ENCODE measurements at places on chromosomes 1 and 21. TPM values are rescaled to one million over a fixed set of nuclear protein-coding genes. Genes with fewer than 3 reads are reported as not detected.

DNA sequence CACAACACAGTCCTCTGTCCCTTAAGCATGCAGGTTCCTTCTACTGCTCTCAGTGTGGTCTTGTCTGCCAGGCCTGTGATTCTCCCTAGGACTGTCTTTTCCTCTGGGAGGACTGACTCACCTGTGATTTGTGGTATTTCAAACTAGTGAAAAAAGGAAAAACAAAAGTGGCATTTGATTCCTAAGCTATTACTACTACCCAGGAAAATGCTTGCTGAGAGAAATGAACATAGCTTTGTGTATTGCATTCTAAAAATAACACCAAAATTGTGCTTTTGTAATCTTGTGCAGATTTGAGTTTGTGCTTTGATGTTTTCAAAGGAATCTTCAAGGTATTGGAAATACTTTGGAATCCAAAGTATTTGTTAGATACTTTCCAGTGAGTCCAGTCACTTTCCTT, 57.0 kb downstream of the GPR161 start:
- no peak for DNase-seq

GRCh38 chr1:12654004-12654567, 10.2 kb downstream of the AADACL4 start:
- DNase-seq = no peak

GRCh38 chr1:229803626-229804217, 177.7 kb downstream of the URB2 start:
- DNase-seq = no peak

DNA sequence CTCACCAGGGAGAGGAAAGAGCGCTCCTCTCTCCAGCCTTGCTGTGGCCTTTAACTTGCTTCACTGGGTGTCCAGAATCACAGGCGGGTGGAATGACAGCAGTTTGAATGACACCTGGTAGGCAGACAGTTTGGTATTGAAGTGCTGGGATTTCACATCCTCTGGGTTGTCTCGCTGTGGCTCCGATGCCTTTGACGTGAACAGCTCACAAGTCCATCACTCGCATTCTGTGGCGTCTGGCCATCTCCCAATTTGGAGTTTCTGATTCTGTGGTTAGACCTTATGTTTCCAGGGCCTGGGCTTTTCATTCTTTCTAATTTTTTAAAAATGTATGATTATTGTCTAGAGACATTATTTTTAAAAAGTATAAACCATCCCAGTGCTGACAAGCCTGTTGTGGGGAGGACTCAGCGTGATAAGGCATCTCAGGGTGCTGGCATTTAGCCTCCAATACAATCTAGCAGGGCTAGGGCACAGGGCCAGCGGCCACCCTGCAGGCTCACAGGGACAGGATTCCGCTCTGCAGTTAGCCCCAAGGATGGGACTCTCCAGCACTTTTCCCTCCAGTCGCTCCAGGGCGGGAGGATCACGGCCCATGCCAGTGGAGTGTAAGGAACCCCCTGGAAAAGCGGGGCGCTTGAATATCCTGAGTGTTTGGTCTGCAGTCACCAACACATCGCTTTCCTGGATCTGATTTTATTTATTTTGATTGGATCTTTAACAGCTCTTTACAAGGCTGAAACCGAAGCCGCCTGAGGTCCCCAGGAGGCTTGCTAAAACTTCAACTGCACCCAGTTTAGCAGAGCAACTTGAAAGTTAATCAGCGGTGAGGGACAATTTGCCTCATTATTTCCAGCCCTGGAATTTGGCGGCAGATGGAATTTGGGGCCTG, 178.3 kb downstream of the TRABD2B start:
- DNase-seq = no peak

- DNase-seq = no peak
Observed at GRCh38 chr1:155184835-155185782, 11.5 kb downstream of the TRIM46 start.

DNA sequence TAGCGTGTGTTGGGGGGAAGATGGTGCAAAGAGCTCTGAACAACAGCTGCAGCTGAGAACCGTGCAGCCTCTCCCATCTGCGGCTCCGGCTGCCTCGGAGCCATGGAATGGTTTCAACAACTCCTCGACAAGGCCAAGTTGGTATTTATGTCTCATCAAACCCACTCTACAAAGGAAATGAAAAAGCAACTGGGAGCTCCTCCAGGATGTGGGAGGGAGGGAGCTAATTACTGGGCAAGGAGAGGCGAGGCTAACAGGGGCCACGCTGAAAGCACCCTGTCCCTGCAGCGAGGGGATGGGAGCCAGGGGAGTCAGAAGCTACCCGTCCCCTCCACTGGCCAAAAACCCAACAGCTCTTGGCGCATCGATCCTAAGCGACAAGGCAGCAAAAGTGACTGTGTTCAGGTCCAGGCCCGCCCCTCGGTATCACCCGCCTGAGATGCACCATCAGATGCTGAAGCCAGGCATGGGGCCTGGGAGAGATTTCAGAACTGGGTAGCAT, 63.1 kb downstream of the ACOT7 start:
- DNase-seq = no peak

DNA sequence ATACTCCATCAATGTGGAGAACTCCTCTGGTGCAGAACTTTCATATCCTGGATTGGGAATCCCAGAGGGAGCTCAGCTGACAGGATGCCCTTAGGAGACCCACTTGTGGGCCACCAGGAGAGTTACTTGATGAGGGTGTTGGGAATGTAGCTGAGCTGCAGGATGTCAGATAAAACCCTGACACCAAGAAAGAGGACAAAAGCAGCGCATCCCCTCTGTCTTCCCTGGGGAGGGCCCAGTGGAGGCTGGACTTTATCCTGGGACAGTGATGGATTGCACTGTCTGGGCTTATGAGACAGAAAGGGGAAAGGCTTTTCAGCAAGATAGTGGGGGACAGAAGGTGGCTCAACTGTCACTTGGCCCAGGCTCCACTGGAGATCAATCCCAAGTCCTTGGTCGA, 88.1 kb upstream of the BCAR3 start:
- DNase-seq = no peak

DNA sequence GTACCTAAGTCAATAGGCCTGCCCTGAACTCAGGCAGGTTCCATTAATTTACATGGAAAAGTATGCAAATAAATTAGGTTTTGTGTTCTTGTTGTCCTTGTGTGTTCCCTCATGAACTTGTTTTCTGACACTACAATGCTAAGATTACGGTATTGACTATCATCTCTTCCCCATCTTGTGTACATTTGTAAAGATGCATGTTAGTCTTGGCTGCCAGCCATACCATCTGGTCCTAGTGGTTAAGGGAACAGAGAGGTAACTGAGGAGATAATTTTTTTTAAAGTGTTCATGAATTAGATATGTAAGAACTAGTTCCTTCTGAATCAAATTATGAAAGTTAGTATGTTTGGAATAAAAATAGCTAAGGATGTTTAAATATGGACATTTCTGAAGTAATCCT, 167.6 kb upstream of the ADAMTS5 start:
- no peak for DNase-seq

GRCh38 chr1:26053718-26054560, 8.0 kb upstream of the SLC30A2 start:
- no peak for DNase-seq

DNA sequence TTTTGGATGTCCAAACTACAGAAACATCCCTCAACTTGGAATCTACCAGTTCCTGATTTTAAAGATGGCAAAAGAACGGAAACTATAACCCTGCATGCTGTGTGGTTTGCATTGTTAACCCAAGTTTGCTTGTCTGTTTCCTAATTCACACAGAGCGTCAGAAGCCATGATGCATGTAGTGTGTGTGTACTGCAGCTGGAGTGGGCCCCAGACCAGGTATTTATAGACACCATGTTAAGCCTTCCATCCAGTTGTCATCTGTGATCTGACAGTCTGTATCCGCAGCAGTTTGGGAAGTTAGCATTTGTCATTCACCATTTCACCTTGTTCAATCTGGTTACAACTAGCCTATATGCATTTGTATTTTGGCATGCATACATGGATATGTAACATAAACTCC, 27.7 kb upstream of the PLEKHM2 start:
- no peak for DNase-seq

GRCh38 chr1:12595757-12596006, 22.3 kb downstream of the DHRS3 start:
- no peak for DNase-seq

DNA sequence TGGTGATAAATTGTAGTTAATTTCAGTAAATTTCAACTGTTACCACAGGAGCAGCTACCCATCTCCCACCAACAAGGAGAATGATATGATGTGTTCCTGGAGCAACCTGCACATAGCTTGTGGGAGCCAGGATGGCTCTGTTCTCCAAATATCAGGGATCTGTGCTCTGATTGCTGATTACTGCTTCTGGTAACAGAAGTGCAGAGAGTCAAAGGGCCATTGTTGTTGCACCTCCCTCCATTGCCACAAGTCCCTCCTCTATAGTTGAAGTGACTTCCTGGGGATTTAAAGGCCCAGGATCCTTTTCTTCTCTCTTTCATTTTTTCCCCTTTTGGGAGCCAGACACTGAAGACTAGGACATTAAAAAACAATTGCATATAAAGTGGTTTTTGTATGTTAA, 51.6 kb upstream of the HPDL start:
- DNase-seq = no peak

GRCh38 chr21:25885405-25885804, 150.6 kb downstream of the GABPA start:
- DNase-seq = no peak

GRCh38 chr1:78722947-78723346, 73.3 kb downstream of the IFI44 start:
- no peak for DNase-seq

- DNase-seq = no peak
Observed at GRCh38 chr1:235972311-235972689, 92.6 kb downstream of the NID1 start.

GRCh38 chr1:151255381-151255780, 847 bp downstream of the PSMD4 start:
- DNase-seq = no peak

GRCh38 chr1:55640708-55641473, 425.7 kb upstream of the USP24 start:
- no peak for DNase-seq

- no peak for DNase-seq
Observed at GRCh38 chr1:201470581-201470980, 1.6 kb upstream of the PHLDA3 start.

DNA sequence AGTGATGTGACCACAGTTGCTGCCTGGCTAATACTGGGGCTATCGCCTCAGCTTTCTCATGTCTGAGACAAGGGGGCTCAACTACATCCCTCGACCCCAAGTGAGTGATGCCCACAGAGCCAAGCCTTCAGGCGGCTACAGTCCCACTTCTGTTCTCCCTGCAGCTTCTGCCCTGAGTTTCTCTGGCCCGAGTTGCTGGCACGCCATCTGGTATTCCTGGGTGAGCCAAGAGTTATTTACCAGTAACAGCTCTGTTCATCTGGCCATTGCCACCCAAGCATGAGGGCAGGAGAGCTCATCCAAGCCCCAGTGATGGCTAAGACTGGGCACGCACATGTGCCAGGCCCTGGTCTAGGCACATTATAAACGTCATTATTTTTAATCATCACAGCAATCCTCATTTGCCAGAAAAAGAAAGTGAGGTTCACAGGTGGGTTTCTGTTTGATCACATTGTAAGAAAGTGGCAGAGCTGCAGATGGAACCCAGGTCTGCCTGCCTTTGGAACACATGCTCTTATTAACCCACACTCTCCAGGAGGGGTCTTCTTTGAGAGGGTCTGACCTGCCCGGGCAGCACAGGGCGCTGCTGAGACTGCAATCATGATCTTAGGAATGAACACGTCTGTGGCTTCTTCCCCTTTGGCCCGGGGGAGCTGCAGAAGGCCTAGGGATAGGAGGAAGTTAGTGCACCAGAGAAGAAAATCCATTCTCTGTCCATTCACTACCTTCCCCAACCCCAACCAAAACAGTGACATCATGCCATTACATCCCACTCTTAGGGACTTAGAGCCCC, 27.5 kb downstream of the KCND3 start:
- no peak for DNase-seq

- DNase-seq = no peak
Observed at GRCh38 chr21:36178349-36178748, 21.7 kb downstream of the DOP1B start.

- DNase-seq = no peak
Observed at GRCh38 chr1:229509576-229509975, 1.4 kb upstream of the NUP133 start.

DNA sequence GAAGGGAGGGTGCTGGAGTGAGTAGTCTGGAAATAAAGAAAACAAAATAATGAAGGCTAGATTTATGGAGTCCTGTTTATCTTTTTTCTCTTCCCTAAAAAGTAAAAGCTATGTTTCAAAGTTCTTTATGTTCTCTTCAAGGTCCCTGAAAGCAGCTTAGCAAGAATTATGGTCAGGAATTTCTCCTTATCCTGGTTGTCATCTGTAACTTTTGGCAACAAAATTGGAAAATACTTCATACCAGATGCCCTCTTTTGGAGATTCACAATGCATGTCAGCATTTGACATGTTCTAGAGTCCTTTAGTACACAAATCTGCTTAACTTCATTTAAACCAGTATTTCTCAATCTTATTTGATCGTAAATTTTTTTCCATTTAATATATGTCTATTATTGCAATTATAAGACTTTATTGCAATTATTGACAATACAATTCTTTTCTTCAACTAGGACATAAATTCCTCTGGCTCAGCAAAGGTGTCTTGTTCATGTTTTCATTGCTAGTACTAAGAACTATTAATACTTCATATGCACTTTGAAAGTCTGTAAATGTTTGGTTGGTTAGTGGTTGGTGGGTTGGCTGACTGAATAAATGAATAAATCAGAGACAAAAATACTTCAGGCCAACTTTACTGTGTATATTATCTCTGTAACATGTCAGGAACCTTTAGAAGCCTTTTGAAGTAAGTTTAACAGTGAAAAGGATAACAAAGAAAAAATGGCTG, 101.5 kb downstream of the ATP1B1 start:
- no peak for DNase-seq

DNA sequence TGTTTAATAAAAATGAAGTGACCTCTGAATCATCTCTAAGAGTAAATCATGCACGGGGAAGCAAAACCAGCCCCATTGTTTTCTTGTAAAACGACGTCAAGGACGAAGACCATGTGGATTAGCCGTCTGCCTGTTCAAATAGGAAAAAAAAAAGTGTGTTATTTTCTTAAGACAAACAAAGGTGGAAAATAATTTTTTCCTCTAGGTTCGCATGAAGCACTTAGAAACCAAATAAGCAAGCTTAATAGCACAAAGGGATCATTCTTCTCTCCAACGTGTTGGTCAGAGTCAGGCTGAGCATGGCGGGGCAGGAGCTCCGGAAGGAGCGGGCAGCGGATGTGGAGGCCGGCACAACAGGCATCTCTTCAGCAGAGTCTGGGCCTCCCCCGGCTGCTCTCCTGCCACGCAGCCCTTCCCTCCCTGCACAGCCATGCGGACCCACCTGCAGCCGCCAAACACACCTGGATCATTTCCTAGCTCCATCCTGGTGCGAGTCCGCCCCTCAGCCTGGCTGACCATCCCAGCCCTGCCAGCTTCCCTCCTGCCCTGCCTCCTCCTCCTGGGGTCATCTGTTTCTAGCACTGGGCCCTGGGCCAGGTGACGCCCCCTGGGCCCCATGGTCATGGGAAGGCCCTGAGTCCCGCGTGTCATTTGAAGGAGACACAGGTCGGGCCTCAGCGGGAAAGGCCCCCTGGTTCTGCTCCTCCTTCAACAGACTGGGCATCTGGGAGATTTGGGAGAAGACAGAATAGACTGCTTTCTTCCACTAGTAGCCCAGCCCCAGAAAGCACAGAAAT, 40.2 kb downstream of the MX1 start:
- DNase-seq = no peak

The COL9A2 gene
- total RNA-seq = 7.2 TPM

The LRIF1 gene
- total RNA-seq = 25.2 TPM

The SLC9C2 gene
- total RNA-seq = not detected

The PTPN22 gene
- 74.1 TPM for total RNA-seq

The SLC44A3 gene
- 0.42 TPM for total RNA-seq

The CDA gene
- not detected for total RNA-seq

The NUAK2 gene
- 13.0 TPM for total RNA-seq

The CR1 gene
- total RNA-seq = 12.2 TPM

The WNT4 gene
- total RNA-seq = not detected

The ADCY10 gene
- total RNA-seq = 0.20 TPM

The ITLN2 gene
- not detected for total RNA-seq
